ENCODE measurements at places on chromosomes 12 and 14. TPM values are rescaled to one million over a fixed set of nuclear protein-coding genes. Genes with fewer than 3 reads are reported as not detected.

OR4E1 gene
- 0.05 TPM for total RNA-seq

- DNase-seq: no peak
Observed at GRCh38 chr12:79874665-79875064, 60.2 kb downstream of the PPP1R12A start.

- no peak for DNase-seq
Observed at GRCh38 chr14:21001218-21001617, 2.1 kb downstream of the SLC39A2 start.

DNA sequence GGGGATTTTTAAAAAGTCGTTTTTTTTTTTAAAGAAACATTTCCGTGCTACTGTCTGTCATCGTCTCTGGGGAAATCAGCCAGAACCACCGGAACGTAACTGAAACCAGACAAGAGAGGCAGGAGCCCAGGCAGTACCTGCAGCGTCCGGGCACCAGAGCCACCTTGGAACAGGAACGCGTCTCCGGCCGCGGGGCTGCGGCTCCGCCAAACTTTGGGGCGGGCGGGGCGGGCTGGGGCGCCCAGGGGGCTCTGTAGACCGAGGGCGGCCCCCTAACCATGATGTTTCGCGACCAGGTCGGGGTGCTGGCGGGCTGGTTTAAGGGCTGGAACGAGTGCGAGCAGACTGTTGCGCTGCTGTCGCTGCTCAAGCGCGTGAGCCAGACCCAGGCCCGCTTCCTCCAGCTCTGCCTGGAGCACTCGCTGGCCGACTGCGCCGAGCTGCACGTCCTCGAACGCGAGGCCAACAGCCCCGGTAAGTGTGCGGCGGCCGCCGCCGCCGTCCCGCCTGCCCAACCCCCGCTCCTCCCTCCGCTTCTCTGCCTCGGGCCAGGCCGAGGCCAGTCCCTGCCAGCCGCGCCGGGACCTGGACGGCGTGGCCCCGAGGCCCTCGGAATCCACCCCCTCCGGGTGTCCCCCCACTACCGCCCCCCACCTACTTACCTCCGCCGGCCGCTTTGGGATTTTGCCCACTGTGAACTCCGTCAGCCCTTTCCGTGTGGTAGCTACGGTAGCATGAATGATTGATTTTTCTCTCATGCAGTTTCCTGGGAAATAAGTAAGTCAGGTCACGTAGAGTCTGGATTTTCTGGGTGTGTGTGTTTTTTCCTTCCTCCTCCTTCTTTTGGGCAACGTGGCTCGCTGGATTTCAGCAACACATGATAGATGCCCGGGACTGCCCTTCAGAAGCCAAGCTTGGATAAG is 972 bp downstream of the SAMD4A start:
- no peak for DNase-seq

Measured in thymus (tissue), 14 donors.